ENCODE measurements at places on chromosomes 16 and 17.

DNA sequence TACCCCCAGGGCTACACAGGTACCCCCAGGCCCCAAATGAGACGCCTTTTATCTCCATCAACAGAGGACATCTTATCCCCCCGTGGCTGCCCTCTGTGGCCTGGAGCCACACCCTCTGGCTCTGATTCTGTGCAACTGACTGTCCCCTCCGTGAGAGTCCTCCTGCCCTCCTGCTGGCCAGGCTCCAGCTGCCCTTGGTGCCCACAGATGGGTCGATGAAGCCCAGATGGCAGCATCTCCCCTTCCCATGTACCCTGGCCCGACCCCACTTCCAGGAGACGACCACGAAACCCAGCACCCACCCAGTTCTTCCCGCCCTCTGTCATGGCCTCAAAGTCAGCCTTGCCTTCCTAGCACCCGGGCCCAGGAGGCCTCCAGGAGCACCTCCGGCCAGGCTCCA lies 9.6 kb upstream of the KRTAP17-1 start:
- DNase-seq = no peak

- DNase-seq = no peak
Observed at GRCh38 chr17:44087319-44087718, 16.8 kb downstream of the G6PC3 start.

DNA sequence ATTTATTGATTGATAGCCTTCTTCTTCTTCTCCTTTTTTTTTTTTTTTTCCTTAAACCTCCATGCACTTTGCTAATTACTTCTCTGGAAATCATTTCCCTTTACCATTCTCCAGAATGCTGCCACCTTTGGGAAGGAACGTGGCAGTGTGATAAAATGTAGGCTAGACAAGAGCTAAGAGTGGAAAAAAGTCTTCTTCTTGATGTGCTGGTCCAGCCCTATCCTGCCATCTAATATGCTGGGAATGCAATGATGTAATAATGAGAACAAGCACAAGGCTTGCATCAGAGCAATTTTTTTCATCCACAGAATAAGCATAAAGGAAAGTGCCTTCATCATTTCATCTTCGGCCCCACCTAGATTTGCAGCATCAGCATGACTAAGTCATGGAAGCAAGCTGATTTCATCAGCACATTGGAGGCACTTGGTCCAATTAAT lies 128.7 kb upstream of the ZFHX3 start:
- no peak for DNase-seq

- no peak for DNase-seq
Observed at GRCh38 chr17:35023538-35023937, 40.0 kb downstream of the RFFL start.

DNA sequence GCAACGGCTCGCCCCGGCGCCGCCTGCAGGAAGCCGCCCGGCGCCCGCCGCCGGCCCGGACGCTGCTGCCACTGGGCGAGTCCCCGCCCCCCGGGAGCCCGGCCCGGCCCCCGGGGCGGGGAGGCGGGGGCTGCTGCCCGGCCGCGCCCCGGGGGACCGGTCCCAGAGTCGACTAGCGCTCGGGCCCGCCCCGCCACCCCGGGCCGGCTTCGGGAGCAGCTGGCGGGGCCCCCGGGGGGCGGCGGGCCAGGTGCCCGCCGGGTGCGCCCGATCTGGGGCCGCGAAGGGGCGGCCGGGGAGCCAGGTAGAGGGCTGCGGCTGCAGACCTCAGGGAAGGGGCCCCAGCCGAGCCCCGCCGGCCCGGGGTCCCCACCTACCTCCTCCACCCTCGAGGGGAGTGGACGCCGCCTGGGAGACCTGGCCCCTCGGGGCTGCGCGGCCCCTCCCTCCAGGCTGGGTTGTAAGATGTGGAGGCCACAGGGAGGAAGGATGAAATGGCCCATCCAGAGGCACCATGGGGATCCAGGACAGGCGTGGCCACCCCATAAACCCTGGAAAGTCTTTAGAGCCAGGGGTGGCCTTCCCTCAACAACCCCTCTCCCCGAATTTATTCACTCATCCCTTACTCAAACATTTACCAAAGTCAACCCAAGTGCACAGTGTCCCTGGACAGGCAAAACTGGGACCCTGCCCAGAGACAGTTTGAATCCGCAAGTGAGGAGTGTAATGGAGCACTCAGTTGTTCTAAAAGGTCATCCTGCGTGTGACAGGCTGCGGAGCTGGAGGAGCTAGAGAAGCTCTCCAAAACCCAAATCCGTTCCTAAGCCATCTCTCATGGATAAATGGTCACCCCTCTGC lies at the start of gene CDYL2:
Gene CDYL2, minus strand, starts transcription at position 73 of the 858 bp plus-strand sequence. CDS start 425 bp downstream, outside the sequence.
- no peak for DNase-seq

All from renal cortex interstitium (tissue), 15 donors.